ENCODE measurements at places on chromosomes 5 and 9.
A peak's percentile ranks its signal among the peaks of the same experiment; 100 is the strongest.

GRCh38 chr5:33713136-33713765, 178.5 kb downstream of the ADAMTS12 start:
- DNase-seq = no peak

DNA sequence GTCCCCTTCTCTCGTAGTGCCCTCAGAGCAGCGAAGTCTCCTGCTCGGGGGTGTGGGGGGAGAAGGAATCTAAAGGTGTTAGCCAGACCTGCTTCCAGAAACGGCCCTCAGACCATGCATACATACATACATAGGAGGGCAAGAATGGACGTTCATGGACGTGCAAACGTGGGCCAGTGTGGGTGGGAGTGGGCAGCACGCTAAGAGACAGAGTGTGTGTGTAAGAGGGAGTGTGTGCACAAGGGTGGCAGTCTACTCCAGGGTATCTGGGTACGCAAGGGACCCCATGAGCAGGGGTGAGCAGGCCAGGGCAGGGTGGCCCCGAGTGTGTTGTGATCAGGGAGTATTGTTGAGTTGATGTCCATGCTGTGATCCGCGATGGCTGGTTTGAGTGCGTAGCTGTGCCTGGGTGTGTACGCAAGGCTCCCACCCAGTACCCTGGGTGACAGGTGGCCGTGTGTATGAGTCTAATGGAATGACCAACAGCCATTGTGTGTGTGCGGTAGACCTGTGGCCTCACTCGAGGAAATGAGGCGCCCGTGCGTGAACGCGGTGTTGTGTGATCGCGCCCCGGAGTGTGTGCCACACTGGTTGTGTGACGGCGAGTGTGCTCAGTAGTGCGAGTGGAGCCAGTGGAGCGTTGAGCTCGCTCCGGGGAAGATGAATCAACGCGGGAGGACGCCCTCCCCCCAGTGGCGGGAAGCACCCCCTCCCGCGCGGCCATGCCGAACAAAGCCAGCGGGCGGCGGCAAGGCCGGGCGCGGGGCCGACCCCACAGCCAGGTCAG, 826 bp downstream of the GPRIN1 start:
- no peak for DNase-seq

DNA sequence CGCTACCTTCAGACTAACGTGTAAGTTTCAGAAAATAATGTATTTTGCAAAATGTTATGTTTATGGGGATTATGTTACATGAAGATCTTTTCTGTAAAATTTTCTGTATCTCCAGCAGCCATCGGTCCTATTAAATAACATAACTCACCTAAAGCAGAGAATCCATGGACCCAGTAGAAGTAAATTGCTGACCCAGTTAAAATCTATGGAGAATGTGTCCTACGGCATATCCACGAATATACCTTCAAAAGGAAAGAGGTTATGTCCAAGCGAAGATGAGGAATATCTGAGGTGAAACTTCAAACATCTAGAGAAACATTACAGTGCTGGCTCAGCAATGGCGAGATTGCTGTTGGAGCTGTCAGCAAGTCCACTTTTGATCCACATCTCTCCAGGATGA, 492.2 kb upstream of the ADAMTS16 start:
- DNase-seq = no peak

DNA sequence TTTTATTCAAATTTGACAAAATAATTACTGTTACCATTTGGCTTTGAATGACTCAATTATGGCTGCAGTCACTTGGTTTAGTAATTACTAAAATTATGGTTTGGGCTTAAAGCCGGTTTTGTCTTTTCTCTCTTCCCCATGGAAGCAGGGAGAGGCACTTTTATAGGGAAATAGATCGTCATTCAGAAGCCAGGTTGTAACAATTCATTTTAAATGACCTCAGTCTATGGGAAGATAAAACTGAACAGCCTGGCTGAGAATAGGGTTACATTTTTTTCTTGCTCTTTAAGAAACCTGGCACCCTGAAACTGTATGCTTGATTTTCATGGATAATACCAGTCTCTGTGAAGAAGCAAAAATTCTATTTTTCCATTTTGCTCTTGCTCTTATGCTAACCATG, 169.8 kb downstream of the SMC2 start:
- no peak for DNase-seq

GRCh38 chr9:121192959-121193640, 8.6 kb downstream of the RAB14 start:
- no peak for DNase-seq

GRCh38 chr9:124894741-124895170, 32.8 kb downstream of the ARPC5L start:
- DNase-seq = no peak

DNA sequence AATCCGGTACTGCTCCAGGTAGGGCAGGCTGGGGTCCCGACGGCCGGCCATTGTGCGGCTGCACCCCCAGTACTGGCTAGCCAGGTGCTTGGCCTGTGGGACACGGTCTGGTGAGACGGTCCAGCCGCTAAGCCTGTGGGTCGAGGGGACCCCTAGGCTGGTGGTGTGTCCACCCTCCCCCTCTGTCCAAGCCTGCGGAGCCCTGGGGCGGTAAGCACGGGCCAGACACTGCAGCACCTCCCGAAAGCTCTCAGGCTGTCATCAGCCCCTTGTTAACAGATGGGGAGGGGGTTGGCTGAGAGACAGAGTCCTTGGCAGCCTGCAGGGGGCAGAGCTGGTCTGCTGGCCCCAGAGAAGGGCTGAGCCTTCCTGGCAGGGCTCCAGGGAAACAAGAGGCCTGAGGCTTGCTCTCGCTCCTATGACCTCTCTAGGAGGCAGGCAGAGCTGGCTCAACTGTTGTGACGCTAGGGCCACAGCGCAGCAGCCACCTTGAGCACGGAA, 11.8 kb upstream of the MRNIP start:
- peak; percentile 87 for DNase-seq

DNA sequence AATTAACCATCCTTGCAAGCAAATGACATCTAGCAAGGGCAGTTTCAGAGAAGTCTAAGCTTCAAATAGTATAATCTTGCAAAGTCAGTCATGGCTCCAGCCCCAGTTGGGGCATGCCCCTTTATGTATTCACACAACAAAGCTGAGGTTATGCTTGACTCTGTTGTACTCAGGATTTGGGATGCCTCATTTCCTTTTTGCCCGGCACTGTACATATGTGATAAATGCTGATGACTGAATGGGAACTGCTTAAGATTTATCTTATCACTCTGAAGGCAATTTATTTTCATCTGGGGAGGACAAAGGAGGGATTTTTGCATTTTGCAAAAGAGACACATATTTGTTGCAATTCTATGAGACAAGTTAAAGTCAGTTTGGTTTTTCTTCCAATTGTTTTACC, 219.2 kb downstream of the TRPM3 start:
- no peak for DNase-seq

- DNase-seq = no peak
Observed at GRCh38 chr9:72312386-72312987, 52.5 kb downstream of the ZFAND5 start.

DNA sequence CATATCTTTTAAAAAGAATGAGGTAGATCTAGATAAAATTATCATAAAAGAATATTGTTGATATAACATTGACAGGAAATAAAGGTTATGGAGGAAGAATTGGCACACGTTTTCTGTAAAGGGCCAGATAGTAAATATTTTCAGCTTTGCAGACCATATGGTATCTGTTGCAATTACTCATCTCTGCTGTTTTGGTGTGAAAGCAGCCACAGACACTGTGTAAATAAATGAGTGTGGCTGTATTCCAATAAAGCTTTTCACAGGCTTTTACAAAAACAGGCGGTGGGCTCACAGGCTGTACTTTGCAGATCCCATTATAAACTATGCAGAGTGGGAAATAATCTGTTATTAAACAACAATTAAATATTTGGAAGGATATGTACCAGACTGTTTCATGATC, 87.4 kb downstream of the SGCD start:
- no peak for DNase-seq

DNA sequence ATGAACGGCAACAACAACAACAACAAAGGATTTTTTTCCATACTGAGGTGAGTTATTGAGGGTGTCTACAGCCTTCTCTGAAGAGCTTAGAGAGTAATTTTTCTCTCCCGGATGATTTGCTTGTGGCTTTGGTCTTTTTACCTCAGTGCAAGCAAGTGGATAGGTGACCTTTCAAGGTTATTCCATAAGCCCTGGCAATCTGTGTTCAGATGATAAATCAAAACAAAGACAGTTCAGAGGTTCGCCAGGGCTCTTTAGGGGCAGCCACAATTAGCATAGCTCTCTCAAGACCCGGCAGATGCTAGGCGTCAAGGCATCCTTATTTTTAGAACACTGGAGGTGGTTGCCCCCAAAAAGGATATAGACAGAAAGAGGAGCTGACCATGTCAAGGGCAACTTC, 417.9 kb upstream of the C9orf72 start:
- DNase-seq = no peak

DNA sequence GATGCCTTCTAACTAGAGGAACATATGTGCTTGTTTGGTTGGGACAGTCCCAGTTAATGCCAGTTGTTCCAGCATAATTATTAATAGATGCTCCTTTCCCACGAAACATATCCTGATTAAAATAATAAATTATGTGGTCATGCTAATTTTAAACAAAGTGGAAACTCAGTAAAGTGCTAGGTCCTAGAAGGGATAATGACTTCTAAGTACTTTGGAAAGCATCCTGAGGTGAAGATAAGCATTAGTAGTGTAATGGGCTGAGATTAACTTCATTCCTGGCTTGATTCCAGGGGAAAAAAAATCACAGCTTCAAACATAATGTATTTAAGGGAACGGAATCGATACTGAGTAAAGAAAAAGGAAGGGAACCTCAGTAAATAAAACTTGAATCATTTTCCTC, 213.7 kb upstream of the SNX2 start:
- DNase-seq = no peak

GRCh38 chr5:91189480-91190313, 193.4 kb downstream of the ARRDC3 start:
- DNase-seq = peak; percentile 42

DNA sequence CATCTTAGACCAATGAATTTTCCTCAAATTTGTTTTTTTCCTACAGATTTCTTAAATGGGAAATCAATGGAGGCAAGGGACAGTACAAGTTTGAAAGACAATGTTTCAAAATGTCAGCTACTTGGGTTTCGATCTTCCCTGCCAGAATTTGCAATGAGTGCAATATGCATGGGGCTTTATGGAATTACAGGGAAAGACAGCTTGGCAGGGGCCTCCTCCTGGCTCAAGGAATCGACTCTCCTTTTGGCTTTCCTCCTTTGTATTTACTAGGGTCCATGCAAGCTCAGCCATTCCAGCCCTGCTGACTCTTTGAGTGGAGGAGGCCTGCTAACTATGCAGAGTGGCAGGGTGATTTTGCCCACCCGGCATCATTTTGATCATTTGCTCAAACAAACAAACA, 63.2 kb downstream of the MED27 start:
- no peak for DNase-seq

- no peak for DNase-seq
Observed at GRCh38 chr5:77235846-77236721, 25.6 kb downstream of the PDE8B start.

- no peak for DNase-seq
Observed at GRCh38 chr5:172871982-172872381, 37.9 kb downstream of the ERGIC1 start.

- DNase-seq = no peak
Observed at GRCh38 chr5:143428155-143428554, 24.7 kb upstream of the NR3C1 start.

DNA sequence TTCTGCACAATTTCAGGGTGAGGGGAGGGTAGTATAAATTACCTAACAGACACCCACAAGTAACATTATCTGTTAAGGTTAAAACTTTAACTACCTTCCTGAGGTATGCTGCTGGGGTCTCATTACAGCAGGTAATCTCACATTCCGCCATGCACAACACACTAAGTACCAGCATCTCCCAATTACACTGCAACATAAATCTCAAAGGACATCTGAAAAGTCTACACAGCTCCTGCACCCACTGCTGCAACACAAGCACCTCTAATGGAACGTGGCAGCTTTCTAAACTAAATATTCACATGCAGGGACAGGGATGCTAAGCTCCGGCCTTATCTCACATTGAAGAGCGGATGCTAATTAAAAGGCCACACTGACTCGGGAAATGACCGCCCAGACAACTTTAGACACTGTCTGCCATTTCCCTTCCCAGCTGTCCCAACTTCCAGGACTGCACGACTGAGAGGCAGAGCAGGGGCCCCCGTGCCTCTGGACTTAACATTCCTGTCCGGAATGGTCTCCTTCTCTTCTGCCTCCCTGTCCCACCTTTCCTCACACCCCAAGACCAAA, 45.9 kb downstream of the PSMB7 start:
- no peak for DNase-seq

- DNase-seq = no peak
Observed at GRCh38 chr5:81045389-81045807, 85.2 kb downstream of the RASGRF2 start.

DNA sequence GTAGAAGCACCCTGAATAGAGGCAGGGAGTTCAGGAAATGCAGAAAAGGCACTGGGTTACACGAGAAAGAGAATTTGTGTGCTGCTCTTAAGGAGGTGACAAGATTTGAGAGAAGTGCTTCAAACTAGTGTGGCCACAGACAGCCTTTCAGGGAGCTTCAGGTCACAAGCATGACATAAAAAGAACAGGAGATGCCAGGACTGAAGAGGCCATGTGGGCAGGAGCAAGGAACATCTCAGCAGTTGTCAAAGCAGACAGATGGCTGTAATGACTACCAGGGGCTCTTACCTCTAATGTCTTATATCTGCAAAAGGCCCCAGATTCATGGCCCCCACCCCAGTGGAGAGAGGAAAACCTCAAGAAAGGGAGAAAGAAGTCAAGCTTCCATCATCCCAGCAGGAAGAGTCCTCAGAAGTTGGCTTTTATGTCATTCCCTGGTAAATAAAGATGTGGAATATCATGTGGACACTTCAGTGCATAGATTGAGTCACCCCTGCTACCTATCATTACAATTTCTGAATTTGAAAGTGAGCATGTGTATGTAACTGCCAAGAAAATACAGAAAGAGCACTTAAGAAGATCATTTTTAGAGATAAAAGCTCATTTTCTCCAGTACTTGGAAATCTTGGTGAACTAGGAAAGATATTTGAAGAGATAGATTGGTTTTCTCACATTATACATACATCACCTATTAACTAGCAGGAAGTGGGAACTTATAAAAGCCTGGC, 214.4 kb upstream of the RORB start:
- DNase-seq = no peak

- no peak for DNase-seq
Observed at GRCh38 chr9:117138231-117138630, 276.6 kb downstream of the ASTN2 start.

GRCh38 chr9:111348821-111349271, 18.8 kb upstream of the OR2K2 start:
- no peak for DNase-seq

- DNase-seq = no peak
Observed at GRCh38 chr5:4847766-4848165, 292.4 kb upstream of the ADAMTS16 start.

DNA sequence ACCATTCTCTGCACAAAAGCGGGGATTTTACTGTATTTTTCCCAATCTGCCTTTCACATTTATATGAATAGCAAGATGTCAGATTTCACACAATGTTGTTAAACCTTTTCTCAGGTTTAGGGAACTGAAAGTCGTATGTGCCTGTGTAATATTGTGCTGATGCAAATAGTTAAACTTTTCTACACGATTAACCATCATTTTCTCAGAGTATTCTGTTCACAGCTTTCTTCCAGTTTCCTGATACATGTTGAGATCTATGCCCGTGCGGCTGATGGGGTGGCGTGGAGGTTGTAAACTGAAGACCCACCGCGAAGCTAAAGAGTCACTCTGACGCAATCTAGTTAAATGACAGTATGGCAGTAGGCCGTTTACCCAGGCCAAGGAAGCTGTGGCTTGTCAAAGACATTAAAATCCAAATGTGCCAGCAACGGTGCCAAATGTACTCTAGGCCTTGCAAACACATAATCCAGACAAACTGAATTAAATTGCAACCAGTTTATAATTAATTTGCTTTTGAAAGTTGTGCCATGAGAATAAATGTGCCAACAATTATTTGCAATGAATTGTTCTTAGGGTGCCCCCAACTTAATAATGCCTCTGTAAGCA, 145.7 kb downstream of the EBF1 start:
- no peak for DNase-seq
